H1 (cell line): ENCODE measurements at places on chromosomes 11 and 22. TPM values are rescaled to one million over a fixed set of nuclear protein-coding genes. Genes with fewer than 3 reads are reported as not detected.

SLC22A9 gene
- not detected in 2 replicates for total RNA-seq

CNGA4 gene
- total RNA-seq, result 0.33 TPM in 1 of 2 replicates, not detected in the other

GRCh38 chr22:36510966-36511881 is 4.4 kb upstream of the FOXRED2 start:
- peak; percentile 68 for DNase-seq
- 0 out of 2 replicates have a peak, but pooled peaks cover 2% of the 10 kb centered on the region for H3K4me1 ChIP-seq
- H3K36me3 ChIP-seq, result peaks cover 41% of the 10 kb centered on the region
- no peak overlapping the region for H3K27ac ChIP-seq

DNA sequence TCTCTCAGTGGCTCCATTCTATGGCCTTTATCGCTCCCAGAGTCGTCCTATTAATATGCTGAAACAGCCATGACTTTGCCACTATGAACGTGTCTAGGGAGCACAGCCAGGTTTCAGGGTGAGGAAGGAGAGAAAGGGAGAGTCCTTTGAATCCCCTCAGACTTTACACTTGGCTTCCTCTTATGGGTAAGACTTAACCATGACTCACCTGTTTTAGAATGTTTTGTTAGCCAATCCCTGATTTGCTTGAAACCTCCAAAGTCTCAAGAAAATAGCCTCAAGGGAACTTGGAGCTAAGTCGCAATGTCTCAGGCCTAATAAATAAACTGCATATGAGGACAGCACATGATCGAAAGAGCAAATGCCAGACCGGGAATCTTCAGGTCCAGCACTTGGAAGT is 131.2 kb upstream of the RCN1 start:
- no peak overlapping the region for H3K4me3 ChIP-seq
- H3K27me3 ChIP-seq, result no peaks in the 10 kb centered on the region; the same call in 1 of the 2 replicates
- H3K36me3 ChIP-seq, result no peaks in the 10 kb centered on the region

DNA sequence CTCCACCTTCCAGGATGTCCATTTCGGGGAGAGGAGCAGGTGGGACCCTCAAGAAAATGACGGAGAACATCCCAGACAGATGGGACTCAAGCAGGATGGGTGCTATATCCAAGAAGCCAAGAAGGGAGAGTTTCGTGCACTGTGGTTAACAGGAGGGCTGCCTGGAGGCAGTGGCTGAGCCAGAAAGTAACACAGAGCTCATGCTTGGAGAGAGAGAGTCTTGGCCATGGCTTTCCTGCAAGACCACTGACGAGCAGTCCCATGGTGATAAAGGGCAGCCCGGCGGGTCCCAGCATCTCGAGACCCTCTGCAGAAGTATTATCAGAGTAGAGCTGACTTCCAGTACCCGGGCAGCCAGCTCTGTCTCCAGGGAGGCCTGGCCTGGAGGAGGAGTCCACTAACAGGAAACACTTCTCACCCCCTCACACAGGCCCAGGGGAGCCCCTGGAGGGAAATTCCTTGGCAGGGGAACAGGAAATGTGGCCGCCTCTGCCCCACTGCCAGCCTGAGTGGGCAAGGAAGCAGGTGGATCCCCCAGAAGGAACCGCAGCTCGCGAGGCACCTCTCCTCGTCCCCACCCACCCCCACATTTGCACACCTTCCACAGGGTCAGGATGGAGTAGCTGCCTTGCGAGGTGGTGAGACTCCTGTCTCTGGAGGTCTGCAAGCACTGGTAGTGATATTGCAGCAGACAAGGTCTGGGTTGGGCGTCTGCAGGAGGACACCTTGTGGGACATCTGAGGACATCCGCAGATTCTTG is 32.2 kb downstream of the CYTH4 start:
- H3K4me1 ChIP-seq, result no peaks in the 10 kb centered on the region; the same call in 1 of the 2 replicates
- no peaks in the 10 kb centered on the region for H3K36me3 ChIP-seq
- no peak overlapping the region for H3K27ac ChIP-seq
- DNase-seq, result no peak
- H3K27me3 ChIP-seq, result no peaks in the 10 kb centered on the region

DNA sequence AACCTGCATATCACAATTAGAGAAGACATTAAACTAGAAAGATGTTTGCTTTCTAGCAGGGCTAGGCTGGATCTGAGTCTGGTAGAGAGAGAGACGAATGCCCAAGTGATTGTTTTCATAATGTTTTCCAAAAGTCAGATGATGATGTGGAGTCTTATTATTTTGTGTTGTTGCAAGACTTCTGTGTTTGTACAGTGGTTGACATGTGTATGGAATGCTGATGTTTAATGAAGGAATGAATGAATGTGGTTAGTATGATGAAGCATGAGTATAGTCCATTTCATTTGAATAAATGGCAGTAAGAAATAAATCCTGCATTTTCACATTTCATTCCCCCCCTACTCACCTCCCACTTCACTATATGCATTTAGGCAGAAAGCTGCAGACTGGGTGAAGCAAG is 69.6 kb downstream of the PPP2R1B start:
- no peaks in the 10 kb centered on the region for H3K36me3 ChIP-seq
- no peak for DNase-seq
- H3K27ac ChIP-seq, result no peak overlapping the region
- H3K4me3 ChIP-seq, result no peak overlapping the region
- H3K27me3 ChIP-seq, result no peaks in the 10 kb centered on the region

GRCh38 chr11:63491636-63492372 is 837 bp upstream of the PLAAT5 start:
- DNase-seq, result no peak
- peak overlapping the region; percentile 62 for H3K4me3 ChIP-seq
- no peaks in the 10 kb centered on the region for H3K27me3 ChIP-seq
- H3K27ac ChIP-seq, result no peak overlapping the region

- DNase-seq, result no peak
- H3K27ac ChIP-seq, result no peak overlapping the region
- no peak overlapping the region for H3K4me3 ChIP-seq
- peaks cover 8% of the 10 kb centered on the region for H3K36me3 ChIP-seq
- H3K4me1 ChIP-seq, result no peaks in the 10 kb centered on the region
- no peaks in the 10 kb centered on the region for H3K27me3 ChIP-seq
Observed at GRCh38 chr11:72690166-72690565, 15.9 kb upstream of the PDE2A start.

GRCh38 chr11:72684236-72684912 is 10.2 kb upstream of the PDE2A start:
- H3K4me3 ChIP-seq, result no peak overlapping the region
- no peak overlapping the region for H3K27ac ChIP-seq
- no peaks in the 10 kb centered on the region for H3K36me3 ChIP-seq
- no peak for DNase-seq

DNA sequence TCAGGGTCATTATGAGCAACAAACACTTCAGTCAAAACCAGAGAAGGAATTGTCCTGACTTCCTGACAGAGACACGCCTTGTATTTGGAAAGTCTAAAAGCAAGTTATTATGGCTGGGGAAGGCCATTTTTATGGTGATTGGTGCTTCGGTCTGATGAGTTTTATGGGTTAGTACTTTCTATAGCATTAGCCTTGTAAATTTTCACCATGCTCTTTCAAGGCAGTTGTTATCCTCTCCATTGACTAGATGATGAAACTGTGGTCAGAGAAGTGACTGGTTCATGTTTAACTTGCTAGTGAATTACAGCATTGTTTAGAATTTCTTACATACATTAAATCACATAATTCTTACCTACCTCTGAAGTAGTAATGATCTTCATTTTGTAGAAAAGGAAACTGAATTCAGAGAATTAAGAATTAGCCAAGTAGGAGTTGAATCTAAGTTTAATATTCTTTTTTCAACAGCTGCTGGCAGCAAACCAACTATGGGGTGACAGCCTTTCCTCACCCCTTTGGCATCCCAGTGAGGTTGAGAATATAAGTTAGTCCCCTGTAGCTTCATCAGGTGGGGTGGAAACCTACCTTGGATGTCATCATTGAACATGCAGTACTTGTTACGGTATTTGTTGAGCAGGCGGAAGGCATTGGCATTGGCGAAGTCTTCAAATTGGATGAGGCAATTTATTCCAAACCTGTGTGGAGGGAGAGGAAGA is 90.0 kb downstream of the CCDC81 start:
- no peak overlapping the region for H3K27ac ChIP-seq
- no peaks in the 10 kb centered on the region for H3K27me3 ChIP-seq
- no peak for DNase-seq
